GM12892 (cell line): ENCODE measurements at places on chromosomes 6 and 20.

GRCh38 chr20:56733967-56734366 is 104.9 kb downstream of the TFAP2C start:
- DNase-seq, result no peak

GRCh38 chr6:34378470-34378869 is 14.0 kb downstream of the NUDT3 start:
- no peak for DNase-seq

GRCh38 chr20:36645998-36646397 is at the start of gene SLA2:
Gene SLA2, minus strand, starts transcription at chr20:36646196. Its CDS starts 4,861 bp downstream, at chr20:36641335.
- DNase-seq, result peak; percentile 32

GRCh38 chr20:35085477-35086225 is 7.0 kb downstream of the TRPC4AP start:
- DNase-seq, result no peak

GRCh38 chr20:51586005-51586440 is 43.5 kb upstream of the NFATC2 start:
- no peak for DNase-seq

- no peak for DNase-seq
Observed at GRCh38 chr6:114897536-114897935, 554.7 kb upstream of the HS3ST5 start.

- DNase-seq, result no peak
Observed at GRCh38 chr20:36481380-36482043, 59.8 kb upstream of the MYL9 start.
